ENCODE measurements at places on chromosomes 11 and 22.

- DNase-seq = no peak
Observed at GRCh38 chr11:36073411-36074203, 129.7 kb downstream of the LDLRAD3 start.

DNA sequence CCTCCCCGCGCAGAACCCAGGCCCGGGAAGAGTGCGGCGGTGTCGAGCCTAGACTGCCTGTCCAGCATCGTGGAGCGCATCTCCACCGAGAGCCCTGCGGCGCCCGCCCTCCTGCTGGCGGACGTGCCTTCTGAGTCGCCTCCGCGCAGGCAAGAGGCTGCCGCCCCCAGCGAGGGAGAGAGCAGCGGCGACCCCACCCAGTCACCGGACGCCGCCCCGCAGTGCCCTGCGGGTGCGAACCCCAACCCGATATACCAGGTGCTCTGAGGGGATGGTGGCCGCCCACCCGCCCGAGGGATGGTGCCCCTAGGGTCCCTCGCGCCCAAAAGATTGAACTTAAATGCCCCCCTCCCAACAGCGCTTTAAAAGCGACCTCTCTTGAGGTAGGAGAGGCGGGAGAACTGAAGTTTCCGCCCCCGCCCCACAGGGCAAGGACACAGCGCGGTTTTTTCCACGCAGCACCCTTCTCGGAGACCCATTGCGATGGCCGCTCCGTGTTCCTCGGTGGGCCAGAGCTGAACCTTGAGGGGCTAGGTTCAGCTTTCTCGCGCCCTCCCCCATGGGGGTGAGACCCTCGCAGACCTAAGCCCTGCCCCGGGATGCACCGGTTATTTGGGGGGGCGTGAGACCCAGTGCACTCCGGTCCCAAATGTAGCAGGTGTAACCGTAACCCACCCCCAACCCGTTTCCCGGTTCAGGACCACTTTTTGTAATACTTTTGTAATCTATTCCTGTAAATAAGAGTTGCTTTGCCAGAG, 2.0 kb downstream of the MYOD1 start:
- no peak for DNase-seq

DNA sequence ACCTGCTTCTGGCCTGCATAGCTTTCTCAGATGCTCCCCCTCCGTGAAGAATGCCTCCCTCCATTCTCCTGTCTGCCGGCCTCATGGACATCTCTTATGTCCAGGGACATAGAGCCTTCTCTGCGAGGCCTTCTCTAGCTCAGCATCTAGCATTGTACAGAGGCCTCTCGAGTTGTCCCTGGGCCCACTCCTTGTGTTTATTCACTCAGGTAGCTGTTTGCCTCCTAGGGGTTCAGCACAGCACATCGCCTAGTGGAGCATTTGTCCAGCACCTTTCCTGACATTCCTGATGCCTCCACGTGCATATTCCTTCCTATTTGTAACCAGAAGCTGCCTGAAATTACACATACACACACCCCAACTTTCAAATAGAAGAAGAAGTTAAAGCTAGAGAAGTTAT, 101.3 kb downstream of the TBC1D22A start:
- no peak for DNase-seq

DNA sequence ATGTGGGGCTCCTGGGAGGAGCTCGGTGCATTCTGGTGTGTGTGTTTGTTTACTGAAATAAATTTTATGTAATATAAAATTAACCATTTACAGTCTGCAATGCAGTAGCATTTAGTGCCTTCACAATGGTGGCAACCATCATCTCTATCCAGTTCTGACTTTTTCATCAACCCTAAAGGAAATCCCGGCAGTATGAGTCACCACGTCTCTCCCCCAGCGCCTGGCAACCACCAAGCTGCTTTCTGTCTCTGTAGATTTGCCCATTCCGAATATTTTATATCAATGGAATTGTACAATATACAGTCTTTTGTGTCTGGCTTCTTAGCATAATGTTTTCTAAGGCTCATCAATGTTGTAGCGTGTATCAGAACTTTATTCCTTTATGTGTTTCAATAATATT, 300.5 kb downstream of the MIAT start:
- DNase-seq = no peak

DNA sequence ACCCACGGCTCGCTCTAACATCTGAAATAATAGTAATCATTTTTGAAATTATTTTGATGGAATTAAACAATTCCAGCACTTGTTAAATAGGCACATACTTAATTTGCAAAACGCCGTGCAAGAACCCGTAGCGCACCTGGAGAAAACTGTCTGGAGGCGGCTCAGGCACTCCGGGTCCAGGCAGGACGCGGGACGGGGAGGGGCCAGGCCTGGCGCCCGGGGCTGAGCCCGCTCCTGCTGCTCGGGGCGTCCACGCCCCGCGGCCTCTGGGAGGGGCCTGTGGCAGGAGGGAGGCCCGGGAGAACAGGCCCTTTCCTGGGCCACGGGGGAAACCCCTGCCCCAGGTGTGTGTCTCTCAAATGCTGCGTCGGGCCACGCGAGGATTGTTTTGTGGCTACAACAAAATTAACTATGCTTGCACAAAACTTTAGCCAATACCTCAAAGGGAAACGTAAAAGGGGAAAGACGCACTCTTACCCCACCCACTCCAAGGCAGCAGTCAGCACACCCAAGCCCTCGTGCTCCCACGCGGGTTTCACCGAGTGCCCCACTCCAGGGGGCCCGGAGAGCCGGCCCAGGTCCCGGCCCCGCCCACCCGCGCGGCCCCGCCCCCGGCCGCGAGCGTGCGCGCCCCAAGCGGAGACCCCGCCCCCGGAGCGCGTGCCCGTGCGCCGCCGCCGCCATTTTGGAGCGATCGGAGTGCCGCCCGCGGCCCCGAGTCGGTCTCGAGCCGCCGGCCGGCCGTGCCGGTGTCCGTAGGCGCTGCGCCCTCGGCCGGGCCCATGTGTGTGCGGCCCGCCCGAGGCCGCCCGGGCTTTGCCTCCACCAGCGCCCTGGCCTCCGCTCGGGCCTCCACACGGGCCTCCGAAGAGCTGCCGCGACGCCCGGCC, at the start of gene PPP6R2:
PPP6R2 (plus strand) TSS at position 677 of the 890 bp plus-strand sequence. CDS start 50,582 bp downstream, outside the sequence.
- peak; percentile 83 for DNase-seq

- no peak for DNase-seq
Observed at GRCh38 chr11:86955111-86955360, 159 bp downstream of the FZD4 start.

GRCh38 chr11:1076061-1076665, 1.5 kb downstream of the MUC2 start:
- no peak for DNase-seq

DNA sequence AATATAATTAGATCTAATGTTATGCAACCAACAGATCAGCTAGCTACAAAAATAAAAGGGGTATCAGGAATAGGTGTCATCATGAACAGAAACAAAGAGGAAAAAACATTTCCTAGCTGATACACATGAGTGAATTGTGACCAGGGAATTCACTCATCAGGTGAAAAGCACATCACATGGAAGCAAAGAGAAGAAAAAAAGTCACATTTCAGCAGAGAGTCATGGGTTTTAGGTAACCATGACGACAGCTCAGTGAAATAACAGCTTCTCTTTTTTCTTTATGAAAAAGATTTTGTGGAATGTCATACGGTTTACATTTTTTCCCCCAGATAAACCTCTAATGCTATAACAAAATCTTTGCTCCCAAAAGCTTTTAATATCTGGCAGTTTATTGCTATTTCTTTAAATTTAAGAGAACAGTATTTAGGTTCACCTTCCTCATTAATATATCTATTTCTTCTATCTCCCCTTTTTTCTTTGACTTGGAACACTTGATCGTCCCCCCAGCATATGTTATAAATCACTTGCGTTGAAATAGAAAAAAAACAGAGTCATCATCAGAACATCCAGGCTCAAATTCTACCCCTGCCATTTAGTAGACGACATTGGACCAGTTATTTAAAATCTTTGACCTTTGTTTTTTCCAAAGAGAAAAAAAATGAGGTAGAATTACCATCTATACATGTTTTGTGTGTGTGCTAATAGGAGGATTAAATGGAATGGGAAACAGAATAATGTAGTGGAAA, 5.3 kb downstream of the TYR start:
- no peak for DNase-seq

DNA sequence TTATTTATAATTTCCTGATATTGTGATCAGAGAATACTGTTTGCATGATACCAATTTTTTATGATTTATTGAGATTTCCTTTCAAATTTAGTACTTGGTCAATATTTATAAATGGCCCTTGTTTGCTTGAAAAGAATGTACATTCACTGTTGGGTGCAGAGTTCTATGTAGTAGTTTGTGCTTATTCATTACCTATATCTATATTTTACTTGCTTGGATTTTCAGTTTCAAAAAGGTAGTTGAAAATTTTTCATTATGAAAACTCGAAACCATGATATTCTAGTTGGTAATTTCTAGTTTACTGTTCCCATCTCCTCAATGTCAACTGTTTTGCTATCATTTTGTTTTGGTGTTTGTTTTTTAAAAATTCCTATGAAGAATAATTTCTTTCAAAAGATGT, 155.7 kb downstream of the AASDHPPT start:
- DNase-seq = no peak

DNA sequence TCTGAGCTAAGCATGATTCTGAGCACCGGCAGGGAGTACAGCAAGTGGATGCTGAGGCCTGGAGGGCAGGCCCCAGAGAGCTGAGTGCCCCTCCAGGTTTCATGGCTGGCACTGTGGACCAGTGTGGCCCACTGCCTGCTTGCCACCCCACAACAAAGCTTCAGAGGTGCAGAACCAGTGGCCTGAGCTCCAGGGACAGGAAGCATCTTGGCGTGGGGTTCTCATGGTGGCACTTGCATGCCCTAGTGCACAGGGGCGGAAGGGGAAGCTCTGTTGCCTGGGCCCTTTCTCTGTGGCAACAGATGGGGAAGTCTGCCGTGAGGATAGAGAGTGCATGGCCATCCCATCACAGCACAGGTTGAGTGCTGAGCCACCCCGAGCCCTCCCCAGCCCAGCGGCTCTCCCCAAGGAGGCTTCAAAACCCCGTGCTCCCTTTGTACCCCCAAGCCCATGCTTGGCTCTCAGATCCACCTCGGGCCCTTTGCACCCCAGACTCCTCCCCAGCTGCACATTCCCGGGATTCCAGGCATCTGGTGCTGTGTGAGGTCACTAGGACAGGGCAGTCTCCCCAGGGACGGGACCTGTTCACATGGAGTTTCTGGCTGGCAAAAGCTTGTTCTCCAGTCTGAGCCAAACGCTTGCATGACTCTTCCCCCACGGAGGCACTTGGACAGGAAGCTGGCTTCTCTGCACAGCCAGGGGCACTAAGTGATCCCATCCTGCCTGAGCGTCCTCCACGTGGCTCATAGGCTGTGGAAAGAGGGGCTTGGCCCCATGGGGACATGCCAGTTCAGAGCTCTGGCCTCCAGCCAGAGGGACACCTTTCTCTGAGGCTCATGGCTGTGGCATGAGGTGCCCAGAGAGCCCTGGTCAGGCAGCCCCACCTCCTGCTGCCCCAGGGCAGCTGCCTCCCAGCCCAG, 4.2 kb downstream of the SLC25A1 start:
- DNase-seq = peak; percentile 84

GRCh38 chr11:131824771-131825170, 454.4 kb downstream of the NTM start:
- no peak for DNase-seq

DNA sequence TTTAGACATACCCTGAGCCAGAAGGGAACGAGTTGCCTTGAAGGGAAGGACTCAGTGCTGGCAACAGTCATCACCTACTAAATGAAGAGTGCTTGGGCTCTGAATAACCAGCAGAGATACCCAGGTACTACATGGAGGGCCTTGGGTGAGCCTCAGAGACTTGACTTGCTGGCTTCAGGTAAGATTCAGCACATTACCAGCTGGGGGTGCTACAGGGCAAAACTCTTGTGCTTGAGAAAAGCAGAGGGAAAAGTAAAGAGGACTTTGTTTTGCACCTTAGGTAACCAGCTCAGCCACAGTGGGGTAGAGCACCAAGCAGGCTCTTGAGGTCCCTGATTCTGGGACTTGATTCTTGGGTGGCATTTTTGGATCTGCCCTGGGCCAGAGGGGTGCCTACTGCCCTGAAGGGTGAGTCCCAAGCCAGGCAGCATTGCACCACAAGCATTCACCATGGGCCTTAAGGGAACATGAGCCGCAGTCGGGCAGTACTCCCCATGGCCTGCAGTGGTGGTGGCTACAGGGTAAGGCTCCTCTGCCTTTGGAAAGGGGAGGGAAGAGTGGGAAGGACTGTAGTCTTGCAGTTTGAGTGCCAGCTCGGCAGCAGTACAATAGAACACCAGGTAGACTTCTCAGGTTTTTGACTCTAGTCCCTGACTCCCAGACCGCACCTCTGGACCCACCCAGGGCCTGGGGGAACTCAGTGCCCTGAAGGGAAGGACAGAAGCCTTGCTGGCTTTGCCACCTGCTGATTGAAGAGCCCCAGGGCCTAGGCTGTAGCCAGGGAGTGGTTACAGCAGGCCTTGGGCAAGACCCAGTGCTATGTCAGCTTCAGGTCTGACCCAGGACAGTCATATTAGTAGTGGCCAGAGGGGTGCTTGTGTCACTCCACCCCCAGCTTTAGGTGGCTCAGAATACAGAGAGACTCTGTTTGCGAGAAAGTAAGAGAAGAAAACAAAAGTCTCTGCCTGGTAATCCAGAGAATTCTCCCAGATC, 22.7 kb upstream of the PLEKHA7 start:
- DNase-seq = peak; percentile 76

GRCh38 chr11:75103380-75104026, 6.8 kb upstream of the OR2AT4 start:
- DNase-seq = no peak

GRCh38 chr22:30244066-30244465, 2.5 kb downstream of the LIF start:
- no peak for DNase-seq

GRCh38 chr11:2923446-2924375, 5.5 kb downstream of the PHLDA2 start:
- no peak for DNase-seq

DNA sequence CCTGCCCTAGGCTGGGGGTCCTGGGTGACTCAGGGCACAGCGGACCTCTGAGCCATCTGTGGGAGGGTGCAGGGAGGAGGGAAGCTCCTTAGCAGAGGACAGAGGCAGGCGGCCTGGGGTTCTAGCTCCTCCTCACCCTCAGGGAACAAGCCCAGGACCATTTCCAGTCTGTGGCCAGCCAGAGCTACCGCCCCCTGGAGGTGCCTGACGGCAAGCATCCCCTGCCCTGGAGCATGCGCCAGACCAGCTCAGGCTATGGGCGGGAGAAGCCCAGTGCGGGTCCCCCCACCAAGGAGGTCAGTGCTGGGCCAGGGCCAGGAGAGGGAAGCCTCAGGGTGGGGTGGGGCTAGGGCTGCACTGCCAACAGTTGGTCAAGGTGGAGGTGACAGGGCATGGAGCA, 26.0 kb upstream of the LRRC10B start:
- DNase-seq = peak; percentile 87

GRCh38 chr11:62456630-62457029, 37.8 kb downstream of the SCGB1A1 start:
- peak; percentile 45 for DNase-seq
